ENCODE measurements at places on chromosomes 13 and 19.

DNA sequence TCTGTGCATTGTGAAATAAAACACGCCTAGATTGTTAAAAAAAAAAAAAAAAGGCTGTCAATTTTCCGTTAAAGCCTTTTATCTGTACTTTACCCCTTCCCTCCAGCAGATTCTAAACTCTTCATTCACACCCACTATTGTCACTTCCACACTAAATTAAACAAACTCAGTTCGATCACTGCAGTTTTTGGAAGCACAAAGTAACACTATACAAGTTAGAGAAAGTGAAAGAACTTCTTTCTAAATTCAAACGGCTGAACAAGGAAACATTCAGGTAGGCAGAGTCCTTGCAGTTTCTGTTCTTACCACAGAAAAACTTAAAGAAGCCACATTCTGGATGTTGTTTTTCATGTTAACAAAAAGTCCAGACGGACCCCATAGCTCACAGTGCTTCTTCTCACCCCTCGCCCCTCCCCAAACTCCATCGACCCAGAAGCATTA is 27.5 kb upstream of the UBE2L5 start:
- DNase-seq, result peak; percentile 8

GRCh38 chr13:78323040-78323439 is 280.3 kb downstream of the POU4F1 start:
- DNase-seq, result no peak

- no peak for DNase-seq
Measured at GRCh38 chr19:4053423-4054324, 13.0 kb downstream of the ZBTB7A start.

- DNase-seq, result no peak
Measured at GRCh38 chr13:51243832-51244231, 21.6 kb downstream of the FAM124A start.

DNA sequence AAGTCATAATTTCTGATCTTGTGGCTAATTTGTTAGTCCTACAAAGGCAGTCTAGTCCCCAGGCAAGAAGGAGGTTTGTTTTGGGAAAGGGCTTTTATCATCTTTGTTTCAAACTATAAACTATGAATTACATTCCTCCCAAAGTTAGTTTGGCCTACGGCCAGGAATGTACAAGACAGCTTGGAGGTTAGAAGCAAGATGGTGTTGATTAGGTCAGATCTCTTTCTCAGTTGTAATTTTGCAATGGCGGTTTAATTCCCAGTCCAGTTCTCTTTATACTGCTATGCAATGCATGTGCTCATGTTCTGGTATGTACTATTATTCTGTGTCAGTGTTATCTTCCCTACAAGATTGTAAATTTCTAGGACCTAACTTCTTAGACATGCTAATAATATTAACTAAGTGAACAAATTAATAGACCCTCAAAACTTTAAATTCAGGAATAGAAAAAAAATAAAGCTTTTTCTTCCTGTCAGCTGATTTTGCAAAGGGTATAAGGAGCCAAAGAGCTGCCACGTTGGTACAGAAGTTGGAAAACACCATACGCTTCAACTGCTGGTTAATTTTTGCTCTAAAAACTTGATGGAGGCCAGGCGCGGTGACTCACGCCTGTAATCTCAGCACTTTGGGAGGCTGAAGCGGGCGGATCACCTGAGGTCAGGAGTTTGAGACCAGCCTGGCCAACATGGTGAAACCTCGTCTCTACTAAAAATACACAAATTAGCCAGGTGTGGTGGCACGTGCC is 1.3 kb upstream of the DNAJC15 start:
- no peak for DNase-seq

- DNase-seq, result peak; percentile 93
Measured at GRCh38 chr19:55546822-55547614, 1.7 kb upstream of the SBK3 start.

DNA sequence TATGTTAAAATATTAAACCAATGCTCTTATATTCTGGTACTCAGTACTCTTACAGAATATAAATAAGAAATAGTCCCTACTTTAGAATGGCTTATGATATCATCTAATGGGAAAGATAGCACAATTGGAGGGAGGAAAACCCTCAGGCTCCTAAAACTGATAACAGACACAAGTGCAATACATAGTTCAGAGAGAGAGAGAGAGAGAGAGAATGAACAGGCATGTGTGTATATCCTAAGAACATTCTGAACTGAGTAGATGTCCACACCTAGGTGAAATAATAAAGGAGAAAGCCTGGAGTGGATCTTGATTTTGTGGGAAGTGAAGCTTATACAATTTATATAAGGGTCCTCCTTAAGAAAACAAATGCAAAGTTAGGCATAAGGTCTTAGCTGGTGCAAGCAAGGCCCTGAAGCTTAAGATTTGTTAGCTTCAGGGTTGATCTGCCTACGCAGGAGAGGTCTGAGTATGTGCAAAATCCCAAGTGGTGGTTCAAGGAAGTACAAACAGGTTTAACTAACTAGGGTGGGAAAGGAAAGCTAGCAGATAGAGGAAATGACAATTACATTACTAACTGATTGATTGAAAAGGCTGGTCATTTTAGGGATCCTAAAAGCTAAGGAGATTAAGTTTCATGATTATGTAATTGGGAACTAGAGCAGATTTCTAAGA is 53.3 kb downstream of the SOX21 start:
- no peak for DNase-seq

GRCh38 chr13:111183087-111183645 is 68.1 kb downstream of the ARHGEF7 start:
- no peak for DNase-seq

DNA sequence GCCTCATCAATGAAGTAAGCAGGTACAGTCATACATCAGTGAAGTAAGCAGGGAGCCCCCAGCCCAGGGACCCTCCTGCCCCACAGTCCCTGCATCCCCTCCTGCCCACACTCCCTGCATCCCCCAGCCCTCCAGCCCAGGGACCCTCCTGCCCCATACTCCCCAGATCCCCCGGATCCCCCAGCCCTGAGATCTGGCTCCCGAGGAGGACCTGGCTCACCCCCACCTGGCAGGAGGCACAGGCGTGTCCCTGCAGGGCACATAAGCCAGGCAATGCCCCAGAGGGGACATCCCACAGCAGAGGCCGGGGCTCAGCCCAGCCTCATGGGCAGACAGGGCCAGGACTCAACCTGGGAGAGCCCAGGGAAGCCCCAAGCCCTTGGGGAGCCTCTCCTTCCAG is 53.6 kb upstream of the TPM4 start:
- no peak for DNase-seq

DNA sequence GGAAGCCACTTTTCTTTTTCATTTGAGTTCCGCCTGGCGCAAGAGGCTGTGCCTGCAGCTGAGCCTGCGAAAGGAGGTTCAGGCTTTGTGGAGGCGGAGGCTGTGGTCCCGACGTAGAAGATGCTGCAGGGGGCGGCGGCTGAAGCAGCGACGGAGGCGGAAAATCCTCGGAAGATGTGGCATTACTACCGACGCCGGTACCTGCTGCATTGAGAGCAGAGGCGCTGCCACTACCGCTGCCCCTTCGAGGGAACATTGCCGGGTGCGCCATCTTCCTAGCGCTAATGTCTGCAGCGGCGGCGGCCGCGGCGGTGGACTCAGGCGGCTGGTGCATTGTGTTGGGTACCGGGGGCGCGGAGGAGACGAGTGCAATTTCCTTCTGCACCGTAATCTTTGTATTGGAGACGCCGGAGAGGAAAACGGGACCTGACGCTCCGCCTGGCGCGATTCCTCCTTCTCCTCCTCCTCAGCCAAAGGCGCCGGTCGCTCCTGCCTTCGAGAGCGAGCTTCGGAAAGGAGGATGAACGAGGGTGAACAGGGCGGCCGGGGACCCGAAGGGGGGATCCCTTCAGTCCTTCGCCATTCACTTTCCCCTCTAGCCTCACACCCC is at the start of gene TSC22D1:
TSC22D1 (minus strand) TSS at position 590 of the 610 bp plus-strand sequence; CDS start at position 334, 256 bp downstream.
- peak; percentile 31 for DNase-seq

DNA sequence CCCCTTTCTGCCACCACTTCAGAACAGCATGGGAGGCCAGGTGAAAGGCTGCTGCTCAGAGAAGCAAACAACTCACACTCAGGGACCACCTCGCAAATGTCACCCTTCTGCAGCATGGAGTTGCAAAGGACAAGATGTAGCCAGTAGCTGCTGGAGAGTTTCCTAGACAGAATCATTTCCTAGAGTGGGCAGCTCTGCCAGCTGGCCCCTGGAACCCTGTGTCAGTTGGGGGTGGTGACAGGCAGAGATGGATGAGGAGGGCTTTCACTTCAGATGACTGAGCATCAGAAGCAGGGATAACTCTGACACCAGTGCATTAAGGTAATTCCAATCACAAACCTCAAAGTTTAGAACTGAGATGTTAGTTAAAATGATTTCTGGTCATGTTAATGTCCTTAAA is 34.4 kb upstream of the EPHX3 start:
- no peak for DNase-seq

DNA sequence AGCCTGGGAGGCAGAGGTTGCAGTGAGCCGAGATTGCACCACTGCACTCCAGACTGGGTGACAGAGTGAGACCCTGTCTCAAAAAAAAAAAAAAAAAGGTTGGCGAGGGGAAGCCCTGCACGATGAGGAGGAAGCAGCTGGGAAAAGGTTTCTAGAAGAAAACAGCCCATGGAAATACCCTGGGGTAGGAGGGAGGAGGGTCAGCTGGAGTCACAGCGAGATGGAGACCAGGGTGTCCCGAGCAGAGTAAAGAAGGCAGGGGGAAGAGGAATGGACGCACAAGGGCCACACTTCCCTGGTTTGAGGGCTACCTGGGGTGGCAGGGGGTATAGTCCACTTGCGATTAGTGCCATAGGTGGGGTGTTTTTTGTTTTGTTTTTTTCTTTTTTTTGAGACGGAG is 6.4 kb downstream of the KANK3 start:
- DNase-seq, result peak; percentile 53

DNA sequence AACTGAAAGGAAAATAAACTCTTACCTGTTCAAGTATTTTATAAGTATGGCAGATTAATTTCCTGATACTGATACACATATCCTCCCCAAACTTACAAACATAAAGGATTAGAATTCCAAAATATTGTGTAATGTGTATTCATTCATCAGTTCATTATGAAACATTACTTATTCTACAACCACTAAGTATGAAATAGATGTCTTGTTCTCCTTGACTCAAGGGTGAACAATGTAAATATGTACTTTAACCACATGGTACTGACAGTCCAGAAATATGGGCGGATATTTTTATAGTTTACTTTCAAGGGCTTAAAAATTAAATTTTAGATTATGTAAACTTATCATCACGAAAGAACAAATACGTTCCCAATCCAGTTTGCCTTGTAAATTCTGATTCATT is 334.0 kb downstream of the LIG4 start:
- no peak for DNase-seq

- DNase-seq, result peak; percentile 37
Measured at GRCh38 chr19:5933391-5934068, 19.5 kb downstream of the CAPS start.

GRCh38 chr13:94254737-94255136 is 224.7 kb downstream of the DCT start:
- DNase-seq, result no peak

DNA sequence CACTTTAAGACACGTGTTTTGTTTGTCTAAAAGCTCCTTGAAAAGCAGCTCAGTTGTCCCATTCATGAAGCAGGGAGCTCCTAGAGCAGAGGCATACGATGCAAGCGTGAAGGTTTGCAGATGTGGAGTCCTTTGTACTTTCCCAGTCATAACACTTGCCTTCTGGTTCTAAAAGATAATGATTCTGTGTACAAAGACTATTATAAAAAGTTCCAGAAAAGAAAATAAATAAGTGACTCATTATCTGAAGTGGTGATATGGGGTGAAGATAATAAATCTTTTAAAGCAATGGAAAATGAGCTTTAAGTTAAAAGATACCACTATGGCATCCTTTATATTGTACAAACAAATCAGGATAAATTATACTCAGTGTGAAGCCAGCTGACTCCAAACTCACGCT is 569.9 kb downstream of the MYO16 start:
- no peak for DNase-seq

DNA sequence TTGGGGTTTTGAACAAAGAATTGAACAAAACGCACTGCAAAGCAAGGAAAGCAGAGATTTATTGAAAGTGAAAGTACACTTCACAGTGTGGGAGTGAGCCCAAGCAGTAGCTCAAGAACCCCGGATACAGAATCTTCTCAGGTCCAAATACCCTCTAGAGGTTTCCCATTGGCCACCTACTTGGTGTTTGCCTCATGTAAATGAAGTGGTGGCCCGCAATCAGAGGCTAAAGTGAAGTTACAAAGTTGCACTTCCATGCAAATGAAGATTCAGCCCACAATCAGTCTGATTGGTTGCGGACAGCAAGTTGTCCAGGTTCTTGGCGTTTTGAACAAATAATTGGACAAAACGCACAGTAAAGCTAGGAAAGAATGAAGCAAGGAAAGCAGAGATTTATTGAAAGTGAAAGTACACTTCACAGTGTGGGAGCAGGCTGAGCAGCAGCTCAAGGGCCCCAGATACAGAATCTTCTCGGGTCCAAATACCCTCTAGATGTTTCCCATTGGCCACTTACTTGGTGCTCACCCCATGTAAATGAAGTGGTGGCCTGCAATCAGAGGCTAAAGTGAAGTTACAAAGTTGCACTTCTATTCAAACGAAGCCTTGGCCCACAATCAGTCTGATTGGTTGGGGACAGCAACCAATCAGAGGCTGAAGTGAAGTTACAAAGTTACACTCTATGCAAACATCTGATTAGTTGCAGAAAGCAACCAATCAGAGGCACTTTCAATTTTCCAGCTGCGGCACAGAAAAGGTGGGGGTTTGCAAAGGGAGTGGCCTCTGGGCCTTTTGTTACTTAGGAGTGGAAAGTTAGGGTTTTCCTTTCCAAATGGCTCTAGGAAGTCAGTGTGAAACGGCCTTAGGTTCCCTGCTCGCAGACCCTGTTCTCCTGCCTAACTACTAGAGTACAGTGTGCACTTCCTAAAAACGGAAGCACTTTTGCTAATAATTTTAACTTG is 4.8 kb upstream of the TM9SF2 start:
- peak; percentile 87 for DNase-seq

- DNase-seq, result no peak
Measured at GRCh38 chr13:110005563-110005962, 219.2 kb upstream of the IRS2 start.

DNA sequence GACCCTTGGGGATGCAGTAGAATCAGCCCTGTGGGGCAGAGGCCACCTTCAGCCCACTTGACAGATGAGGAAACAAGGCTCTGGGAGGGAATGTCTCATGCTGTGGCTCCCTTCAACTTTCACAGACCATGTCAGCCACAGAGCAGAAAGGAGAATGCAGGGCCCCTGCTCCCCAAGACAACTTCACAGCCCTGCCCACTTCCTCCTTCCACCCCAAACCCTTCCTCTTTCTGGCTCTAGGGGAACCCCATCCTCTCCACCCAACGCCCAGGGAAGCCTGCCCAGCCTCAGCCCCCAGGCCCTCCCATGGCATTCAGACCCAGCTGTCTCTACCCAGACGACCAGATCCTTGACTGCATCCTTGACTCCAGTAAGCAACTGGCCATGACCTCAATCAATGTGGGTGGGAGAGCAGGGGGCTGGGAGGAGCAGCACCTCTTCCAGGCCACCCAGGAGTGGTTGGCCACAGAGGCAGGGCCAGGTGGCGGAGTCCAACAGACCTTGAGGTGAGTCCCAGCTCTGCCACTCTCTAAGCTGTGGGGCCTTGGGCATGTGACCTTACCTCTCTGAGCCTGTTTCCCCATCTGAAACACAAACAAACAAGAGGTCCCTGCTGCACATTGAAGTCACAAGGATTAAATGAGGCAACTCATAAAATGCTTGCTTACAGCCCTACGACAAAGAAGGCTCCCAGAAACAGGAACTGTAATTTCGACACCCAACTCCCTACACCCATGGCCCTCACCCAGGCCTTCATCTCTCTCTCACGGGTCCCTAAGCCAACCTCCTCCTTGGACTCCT is 15.8 kb downstream of the DEDD2 start:
- DNase-seq, result no peak

GRCh38 chr19:10836479-10837330 is 693 bp upstream of the TMED1 start:
- DNase-seq, result peak; percentile 87

GRCh38 chr13:110455941-110456340 is 105.6 kb downstream of the RAB20 start:
- DNase-seq, result peak; percentile 83
